ENCODE measurements at places on chromosomes 1 and 21.

DNA sequence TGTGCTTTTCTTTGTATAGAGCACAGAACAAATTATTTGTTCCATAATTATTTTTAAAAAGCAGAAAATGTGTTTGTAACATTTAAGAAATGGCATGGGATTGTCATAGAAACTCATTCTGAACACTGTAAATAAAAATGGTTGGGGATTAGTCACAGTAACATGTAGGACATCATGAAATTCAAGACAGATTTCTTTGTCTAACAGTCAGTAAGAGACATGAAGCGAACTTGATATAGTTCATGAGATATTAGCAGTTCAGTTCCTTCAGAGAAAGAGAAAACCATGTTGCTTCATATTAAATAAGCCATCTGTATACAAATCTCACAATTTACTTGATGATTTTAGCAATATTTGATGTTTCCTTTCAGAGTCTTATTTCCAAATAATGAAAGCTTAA is 19.7 kb downstream of the NFIA start:
- DNase-seq = no peak

DNA sequence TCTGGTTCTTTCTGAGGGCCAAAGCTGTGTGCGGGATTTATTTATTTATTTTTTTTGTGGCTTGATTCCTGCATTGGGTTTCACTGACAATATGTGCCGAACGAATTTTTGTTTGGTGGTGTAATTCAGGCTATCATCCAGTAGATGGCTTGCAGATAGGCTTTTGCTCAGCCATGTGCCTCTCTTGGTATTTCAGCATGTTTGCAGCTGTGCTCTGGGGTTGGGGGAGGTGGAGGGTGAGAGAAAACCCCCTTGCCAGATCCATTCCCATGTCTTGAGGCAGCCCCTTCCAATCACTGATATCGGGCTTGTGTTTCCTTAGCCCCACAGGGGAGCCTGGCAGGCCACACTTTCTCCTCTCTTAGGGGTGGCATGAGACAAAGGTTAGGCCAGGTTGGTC is 302.4 kb downstream of the PTGER3 start:
- no peak for DNase-seq

- DNase-seq = no peak
These were observed 17.8 kb downstream of the SCAF4 start for GRCh38 chr21:31713973-31714740.

GRCh38 chr1:178412400-178412770 is 84.4 kb downstream of the CLEC20A start:
- no peak for DNase-seq

- DNase-seq = no peak
These were observed 406.7 kb downstream of the DISC1 start for GRCh38 chr1:232033285-232033684.

DNA sequence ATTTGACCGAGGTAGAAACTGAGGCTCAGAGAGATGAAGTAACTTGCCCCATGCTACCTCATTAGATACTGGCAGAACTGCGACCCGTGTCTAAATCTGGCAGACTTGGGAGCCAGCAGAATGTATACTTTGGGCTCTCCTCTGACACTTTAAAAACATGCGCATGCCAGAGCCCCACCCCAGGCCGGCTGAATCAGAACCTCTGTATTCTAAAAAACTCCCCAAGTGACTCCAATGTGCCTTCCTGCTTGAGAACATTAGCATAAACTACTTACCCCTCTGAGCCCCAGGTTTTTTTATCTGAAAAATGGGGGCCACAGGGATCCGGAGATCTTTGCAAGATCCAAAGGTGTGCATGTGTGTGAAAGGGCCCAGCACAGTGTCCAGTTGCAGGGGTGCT is 344.7 kb upstream of the USP24 start:
- no peak for DNase-seq

GRCh38 chr1:156126043-156126629 is 11.6 kb downstream of the LMNA start:
- no peak for DNase-seq

- DNase-seq = no peak
These were observed 90.7 kb downstream of the GALNT2 start for GRCh38 chr1:230157420-230158390.

- DNase-seq = no peak
These were observed 7.1 kb upstream of the NSUN4 start for GRCh38 chr1:46333300-46334029.

GRCh38 chr1:220170836-220171526 is 77.0 kb downstream of the IARS2 start:
- no peak for DNase-seq

DNA sequence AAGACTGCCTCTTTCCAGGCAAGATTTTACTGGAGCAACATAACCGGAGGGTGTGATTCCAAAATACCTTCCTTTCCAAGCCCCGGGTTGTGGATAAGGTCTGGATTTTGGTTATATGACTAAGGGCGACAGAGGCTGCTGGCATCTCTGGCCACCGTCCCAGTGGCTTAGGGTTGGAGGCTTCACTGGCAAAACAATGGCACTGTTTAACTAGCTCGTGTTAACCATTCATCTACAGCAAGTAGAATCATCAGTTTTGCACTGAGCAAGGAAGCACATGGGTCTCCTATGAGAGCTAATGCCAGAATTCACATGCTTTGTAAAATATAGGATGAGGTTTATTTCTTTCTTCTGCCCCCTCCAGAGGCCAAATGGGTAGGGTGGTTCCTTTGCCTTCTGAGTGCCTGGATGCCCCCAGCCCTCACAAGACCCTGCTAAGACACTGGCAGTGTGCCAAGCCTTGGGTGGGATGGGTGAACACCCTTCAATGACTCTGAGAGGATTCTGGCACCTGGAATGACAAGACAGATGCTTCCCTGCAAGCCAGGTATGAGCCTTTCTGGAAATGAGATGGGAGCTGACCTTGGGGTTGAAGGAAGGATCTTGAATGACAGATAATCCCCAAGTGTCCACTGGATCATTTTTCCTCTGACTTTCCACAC is 36.8 kb downstream of the DHCR24 start:
- DNase-seq = no peak

GRCh38 chr1:24410750-24411149 is 2.8 kb downstream of the STPG1 start:
- no peak for DNase-seq

- DNase-seq = no peak
These were observed 602 bp upstream of the RIMKLA start for GRCh38 chr1:42379794-42380585.

- DNase-seq = no peak
These were observed 113.3 kb downstream of the KIAA0319L start for GRCh38 chr1:35443768-35444518.

DNA sequence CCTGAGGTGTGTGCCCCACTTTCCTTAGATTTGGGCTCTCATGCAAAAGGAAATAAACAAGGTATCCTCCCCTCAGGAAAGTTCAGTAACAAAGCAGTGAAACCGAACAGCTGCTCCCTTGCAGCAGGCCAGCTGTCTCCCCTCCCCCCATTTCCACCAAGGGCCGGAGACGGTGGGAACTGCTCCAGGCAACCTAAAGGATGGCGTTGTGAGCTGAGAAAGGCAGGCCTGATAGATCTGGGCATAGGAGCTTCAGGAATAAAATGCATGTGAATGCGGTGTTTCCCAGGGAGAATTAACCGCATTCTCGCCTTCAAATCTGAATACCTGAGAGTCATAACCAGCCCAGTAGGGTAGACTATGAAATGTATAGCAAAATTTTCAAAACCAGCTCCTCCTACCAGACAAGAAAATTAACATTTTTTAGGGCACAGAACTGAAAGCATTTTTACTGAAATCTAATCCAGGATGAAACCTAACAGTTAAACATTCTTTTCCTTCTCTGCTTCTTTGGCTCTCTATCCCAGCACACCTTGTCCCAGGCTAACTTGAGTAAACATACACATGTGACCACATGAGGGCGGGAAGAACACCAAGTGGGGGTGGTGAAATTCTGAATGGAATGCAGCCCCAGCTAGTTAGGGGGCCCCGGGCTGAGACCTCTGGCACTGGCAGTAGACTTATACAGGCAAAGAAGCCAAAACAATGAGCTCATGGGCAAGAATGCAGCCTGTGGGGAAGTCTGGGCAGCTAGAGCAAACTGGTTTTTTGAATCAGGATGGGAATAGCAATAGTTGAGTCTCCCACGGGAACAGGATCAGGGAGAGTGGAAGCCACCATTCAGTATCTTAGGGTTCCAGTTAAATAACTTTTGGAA is 11.5 kb downstream of the MCL1 start:
- no peak for DNase-seq

- DNase-seq = peak; percentile 33
These were observed 660 bp downstream of the GCLM start for GRCh38 chr1:93908394-93909145.

- DNase-seq = no peak
These were observed 70.6 kb upstream of the NEK7 start for GRCh38 chr1:198086051-198086745.

DNA sequence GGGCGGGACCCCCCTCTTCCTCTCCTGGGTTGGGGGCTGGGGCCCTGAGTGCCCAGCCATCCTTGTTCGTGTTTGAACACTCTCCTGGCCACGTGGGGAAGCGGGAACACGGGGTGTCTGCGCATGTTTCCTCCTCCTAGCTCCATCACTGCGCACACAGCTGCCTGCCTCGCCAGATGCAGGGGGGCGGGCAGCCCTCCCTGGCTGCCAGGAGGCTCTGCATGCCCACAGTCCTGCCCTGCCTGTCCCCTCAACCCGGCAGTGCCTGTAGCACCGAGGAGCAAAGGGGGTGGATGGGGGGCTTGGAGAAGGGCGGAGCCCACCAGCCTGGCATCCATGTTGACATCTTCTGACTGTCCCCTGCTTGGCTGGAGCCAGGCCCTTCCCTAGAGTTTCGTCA is 1.8 kb upstream of the SLC25A34 start:
- DNase-seq = no peak

GRCh38 chr1:91349524-91349923 is 55.1 kb downstream of the HFM1 start:
- no peak for DNase-seq

DNA sequence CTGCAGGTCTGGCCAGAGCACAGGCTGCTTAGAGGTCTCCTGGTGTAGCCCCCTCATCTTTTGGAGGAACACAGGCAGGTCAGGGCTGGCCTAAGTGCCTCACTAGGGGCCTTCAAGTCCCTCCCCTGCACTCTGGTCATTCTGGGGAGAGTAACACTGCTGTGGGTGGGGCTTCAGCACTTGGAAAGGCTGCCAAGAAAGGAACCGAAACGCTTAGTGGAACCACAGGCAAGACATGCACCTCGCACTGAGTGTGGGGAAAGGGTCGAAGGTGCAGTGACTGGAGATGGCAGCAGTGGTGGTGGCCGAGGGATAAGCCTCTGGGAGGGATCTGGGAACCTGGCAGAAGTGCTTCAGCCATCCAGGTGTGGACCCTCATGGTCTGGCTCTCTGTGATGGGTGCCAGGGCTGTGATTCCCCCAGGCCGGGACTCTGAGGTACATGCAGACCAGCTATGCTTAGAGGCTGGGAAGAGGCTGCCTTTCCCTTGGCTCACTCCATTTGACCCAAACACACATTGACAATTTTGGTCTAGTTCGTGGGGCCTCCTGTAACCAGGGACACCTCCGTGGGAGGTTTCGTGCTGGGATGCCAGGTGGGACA is 182.9 kb upstream of the CSF3R start:
- DNase-seq = no peak

GRCh38 chr21:35127851-35128250 is 78.7 kb upstream of the RUNX1 start:
- no peak for DNase-seq

DNA sequence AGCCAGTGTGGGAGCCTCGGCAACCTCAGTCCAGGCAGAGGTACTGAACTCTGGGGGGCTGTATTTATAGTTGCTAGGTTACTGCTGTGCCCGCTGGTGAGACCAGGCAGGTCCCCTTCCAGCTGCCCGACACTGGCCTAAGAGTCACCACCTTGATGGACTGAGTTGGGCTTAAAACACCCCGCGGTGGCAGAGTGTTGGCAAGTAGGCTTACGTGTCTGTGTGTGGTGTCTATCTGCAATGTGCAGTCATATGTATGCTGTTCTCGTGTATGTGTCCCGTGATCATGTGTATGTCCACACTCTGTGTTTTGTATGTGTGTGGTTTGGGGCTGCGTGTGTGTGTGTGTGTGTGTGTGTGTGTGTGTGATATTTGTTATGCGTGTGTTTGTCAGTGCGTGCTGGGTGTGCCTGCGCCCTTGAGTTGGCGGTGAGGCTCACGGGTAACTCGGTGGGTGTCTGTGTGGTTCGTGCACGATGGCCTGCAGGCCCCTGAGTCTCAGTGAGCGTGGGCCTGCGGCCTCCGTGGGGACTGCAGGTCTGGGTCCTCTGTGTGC is 65.5 kb downstream of the MEF2D start:
- no peak for DNase-seq

- DNase-seq = no peak
These were observed 177.3 kb upstream of the GORAB start for GRCh38 chr1:170354690-170355089.

- no peak for DNase-seq
These were observed 150.9 kb downstream of the ZC3H11B start for GRCh38 chr1:219461981-219462400.

DNA sequence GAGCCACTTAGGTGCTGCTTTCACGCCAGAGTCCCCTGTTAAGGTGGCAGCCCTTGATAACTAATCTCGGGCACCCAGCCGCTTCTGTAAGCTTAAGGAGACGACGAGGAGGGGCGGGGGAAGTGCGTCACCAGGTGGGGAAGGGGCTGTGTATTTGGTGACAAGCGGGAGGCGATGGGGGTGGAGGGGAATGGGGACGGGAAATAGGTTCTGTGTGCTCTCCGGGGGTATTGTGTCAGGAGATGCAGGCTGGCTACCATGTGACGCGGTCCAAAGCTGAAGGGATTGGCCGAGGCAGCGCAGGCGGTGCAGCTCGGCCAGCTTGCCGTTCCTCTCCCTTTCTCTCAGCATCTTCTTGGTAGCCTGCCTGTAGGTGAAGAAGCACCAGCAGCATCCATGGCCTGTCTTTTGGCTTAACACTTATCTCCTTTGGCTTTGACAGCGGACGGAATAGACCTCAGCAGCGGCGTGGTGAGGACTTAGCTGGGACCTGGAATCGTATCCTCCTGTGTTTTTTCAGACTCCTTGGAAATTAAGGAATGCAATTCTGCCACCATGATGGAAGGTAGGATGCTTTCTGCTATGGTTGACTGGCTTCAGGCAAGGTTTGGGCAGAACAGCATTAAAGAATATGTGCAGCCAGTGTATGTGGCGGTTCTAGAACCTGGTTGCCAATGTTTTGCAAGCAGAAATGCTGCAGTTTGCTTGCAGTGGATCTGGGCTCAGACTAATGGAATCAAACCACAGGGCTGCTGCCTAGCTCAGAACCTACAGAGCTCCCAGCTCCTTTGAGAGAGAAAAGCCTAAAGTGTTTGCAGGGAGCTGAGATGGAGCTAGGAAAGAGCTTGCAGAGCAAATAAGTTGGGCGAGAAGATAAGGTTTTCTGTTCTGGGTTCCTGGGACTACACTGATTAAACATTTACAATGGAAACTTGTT is at the start of gene SGIP1:
SGIP1 (plus strand) TSS at position 350 of the 937 bp plus-strand sequence; CDS start at position 556, 206 bp downstream.
- DNase-seq = no peak

- DNase-seq = no peak
These were observed 19.3 kb downstream of the OSBPL9 start for GRCh38 chr1:51636191-51636590.

- DNase-seq = no peak
These were observed 50.7 kb upstream of the ST6GALNAC3 start for GRCh38 chr1:76023669-76024435.

- DNase-seq = no peak
These were observed 1262.8 kb upstream of the PRMT6 start for GRCh38 chr1:105793536-105794146.
